Stimulated activated CD4-positive, alpha-beta T cell treated with anti-CD3 and anti-CD28 coated beads, Interleukin-12 subunit alpha, Interleukin-12 subunit beta, amount 100 ng/mL, for 48 hours (primary cell): ENCODE measurements at places on chromosomes 6 and 20.

- DNase-seq = no peak
These were observed 84.3 kb downstream of the OPRM1 start for GRCh38 chr6:154123155-154123956.

DNA sequence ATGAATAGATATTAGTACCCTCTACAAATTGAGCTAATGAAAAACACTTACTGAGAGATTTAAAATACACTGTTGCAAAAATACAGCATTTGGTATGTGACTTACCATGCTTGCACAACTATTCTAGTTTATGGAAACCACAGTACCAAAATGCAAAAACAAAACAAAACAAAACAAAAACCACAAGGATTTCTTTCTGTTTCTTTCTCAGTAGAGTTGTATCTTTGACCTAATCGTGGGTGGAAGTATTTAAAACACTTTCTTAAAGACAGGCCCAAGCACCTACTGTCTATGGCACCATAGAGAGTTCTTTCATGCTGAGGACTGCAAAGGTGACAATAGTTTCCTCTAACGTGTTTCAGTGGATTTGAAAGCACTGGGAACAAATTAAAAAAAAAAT, 95.3 kb upstream of the C6orf118 start:
- no peak for DNase-seq

DNA sequence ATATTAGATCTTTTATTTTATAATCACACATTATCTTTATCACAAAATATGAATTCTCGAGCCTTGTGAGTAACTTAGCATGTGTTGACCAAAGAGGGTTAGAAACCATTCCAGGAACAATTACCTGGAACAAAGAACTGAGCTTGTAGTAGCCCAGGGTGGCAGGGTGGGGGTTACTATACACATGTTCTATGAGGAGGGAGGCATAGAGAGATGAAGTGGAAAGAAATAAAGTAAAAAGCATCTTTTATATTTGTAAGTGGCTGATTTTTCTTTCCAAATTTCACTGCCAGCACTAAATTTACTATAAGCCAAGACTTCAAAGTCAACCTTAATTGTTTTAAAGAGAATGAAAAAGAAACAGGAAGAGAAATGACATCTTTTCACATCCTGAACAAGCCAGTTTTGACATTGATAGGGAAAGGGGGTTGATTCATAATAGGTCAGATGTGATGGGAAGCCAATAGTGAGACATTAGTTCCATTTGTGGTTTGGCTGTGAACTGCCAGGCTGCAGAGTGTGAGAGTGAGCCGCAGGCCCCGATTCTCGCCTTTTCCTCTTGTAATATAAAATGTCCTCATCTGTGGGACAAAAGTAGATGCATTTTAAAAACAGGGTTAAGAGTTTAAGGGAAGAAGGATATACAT, 52.7 kb upstream of the MYB start:
- peak; percentile 61 for DNase-seq

DNA sequence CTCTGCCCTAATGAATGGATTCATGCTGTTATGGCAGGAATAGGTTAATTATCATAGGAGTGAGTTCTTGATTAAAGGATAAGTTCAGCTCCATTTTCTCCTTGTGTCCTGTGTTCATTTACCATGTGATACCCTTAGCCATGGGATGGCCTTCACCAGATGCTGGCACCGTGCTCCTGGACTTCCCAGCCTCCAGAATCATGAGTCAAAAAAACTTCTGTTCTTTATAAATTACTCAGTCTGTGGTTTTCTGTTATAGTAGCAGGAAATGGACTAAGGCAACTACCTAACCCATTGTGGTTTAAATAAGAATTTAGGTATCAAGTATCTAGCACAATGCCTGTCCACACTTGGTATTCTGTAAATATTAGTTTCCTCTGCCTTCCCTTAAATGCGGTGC, 223.5 kb downstream of the MEI4 start:
- DNase-seq = no peak

DNA sequence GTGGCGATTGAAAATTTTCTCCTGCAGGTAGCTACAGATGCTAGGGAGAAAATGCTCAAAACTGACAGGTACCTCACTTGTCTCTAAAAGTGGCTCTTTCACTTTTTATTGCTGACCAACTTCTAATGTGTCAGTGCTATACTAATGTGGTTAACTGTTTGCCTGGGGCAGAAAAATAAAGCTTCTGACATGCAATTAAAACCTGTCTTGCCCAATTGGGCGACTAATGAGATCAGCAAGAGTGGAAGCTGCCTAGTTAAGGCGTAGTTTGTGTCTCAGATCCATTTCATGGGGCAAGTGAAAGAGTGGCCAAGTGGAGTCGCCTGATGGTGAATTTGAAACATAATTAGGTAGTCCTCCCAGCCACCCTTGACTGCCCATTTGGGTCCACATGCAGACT, 193.3 kb downstream of the TSHZ2 start:
- DNase-seq = no peak

GRCh38 chr6:51574040-51574439, 513.4 kb downstream of the PKHD1 start:
- no peak for DNase-seq

DNA sequence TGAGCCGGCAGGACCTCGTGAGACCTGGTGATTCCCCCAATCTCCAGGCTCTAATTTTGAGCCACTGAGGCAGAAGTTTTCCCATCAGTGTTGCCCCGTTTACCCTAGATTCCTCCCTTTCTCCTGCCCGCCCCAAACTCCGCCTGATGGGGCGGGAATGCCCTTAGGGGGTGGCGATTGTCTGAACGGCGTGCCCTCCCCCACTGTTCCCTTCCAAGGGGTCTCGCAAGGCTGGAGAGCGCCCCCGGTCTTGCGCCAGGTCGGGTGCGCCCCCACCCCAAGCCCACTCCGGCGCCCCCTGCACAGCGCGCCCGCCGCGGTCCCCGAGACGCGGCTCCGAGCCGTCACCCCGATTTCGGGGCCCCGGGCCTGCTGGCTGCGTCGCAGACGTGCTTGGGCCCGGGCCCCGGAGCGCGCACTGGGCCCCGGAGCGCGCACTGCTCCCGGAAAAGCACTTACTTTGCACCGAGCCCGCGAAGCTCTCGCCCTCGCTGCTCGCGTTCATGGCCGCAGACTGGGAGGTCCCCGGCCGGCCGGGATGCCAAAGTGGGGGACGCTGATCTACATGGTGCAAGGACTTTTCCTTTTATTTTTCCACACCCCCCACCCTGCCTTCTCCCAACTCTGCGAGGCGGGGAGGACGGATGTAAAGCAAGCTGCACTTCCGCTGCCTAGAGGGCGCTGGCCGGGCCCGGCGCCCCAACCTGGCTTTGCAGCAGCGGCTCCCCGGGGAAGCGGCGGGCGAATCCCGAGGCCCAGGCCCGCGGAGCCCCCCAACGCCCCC, at the start of gene ZFP64:
Gene ZFP64 (minus strand): TSS at position 648 of the 784 bp plus-strand sequence. CDS start 143 bp downstream, at position 505.
- peak; percentile 52 for DNase-seq
